ENCODE measurements at places on chromosomes 3 and 15.

DNA sequence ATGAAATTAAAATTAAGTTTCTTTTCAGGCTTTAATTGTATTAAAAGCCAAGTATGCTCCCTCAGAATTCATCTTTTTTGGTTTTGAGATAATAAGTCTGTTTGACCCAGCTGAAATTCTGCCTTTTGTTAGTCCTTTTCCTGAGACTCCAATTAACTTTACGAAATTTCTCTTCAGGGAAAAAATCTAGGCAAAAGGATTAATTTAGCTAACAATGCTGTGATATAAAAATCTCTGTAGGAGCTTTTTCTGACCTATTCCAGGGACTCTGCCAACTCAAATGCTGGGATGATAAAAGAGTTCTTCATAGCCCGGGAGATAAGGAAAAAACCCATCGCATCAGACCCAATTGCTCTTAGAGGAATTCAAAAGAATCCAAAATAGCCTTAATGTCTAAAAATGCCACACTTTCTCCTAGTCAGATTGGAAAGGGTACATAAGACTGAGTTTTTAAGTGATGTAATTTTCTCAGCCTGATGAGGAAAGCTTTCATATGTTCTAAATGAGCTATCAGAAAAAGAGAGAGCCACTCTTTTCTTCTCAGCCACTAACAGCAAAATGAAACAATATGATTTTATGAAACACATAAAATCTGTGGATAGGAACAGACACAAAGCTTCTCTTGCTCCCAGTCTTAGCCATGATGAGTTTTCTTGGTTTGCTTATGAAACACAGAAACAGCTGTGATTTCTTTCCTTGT, 405.1 kb downstream of the ROBO1 start:
- DNase-seq: no peak

DNA sequence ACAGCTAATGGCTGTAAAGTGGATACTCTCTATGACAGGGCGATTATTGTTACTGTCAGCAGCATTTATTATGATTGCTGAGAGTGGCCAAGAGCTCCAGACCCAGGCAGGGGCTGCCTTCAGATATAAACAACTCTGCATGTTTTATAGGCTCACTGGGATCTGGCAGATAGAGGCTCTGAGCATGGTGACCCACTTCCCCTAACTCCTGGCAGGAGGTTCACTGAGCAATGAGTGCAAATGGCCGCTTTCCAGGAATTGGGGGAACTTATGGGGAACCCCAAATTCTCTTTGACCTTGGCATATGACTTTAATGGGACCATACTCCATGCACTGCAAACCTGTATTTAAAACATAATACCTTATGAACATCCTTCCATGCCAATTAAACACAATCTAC, 59.0 kb downstream of the SCN5A start:
- no peak for DNase-seq

- no peak for DNase-seq
Measured at GRCh38 chr15:64461721-64462162, 1.4 kb downstream of the ZNF609 start.

DNA sequence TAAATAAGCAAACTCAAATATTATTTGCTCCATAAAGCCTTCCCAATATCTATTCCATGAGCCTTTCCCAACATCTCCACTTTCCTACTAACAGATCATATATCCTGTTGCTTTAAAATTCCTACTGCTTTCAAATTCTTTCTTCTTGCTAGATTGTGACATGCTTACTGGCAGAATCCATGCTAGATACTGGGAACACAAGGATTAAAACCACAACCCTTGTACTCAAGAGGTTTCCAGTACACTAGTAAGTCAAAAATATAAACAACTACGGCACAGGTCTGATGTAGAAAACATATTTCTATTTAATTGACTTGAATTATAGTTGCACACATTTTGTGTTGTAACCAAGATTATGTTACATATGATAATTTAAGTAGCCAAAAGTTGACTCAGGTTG, 275.0 kb downstream of the ZBTB20 start:
- DNase-seq: no peak

GRCh38 chr15:52738311-52738710, 51.8 kb downstream of the ONECUT1 start:
- DNase-seq: no peak

DNA sequence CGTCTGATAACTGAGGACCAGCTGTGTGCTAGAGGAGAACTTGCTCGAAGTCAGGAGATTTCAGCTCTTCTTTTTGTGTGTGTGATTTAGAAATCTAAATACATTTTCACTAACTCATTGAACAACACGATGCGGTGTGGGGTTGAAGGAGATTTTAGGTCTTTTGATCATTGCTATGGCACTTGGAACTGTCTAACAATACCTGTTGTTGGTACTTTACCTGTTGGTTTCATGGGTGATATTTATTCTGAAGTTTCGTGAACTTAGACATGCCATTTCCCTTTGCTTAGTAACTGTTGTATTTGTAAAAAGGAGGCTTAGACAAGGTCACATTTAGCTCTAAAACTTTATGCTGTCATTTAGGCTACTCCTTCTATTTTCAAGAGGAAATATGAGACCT, 99.9 kb downstream of the ITPR1 start:
- no peak for DNase-seq

GRCh38 chr3:127566833-127567232, 23.7 kb downstream of the TPRA1 start:
- DNase-seq: no peak

GRCh38 chr3:197791113-197791891, at the start of gene LRCH3:
TSS of gene LRCH3 (plus strand) at chr3:197791254. CDS start at chr3:197791279, 25 bp downstream.
- peak; percentile 97 for DNase-seq

- no peak for DNase-seq
Measured at GRCh38 chr3:3184876-3185275, 5.4 kb upstream of the CRBN start.

DNA sequence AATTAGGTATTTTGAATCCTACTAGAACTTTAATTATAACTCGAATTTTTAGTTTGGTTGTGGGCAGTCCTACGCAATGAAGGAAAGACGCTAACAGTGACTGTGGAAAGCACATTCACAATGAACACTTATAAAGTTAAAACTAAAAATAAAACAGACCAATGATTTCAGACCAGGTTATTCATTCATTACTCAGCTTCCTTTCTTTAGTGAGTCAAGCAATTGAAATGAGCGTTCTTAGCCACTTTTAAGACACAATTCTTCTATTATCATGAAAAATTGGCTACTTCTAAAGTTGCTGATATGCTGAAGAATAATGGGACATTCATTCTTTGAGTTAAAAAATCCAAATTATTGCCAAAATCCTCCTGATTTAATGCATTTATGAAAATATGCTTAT, 66.0 kb upstream of the CMSS1 start:
- peak; percentile 68 for DNase-seq

DNA sequence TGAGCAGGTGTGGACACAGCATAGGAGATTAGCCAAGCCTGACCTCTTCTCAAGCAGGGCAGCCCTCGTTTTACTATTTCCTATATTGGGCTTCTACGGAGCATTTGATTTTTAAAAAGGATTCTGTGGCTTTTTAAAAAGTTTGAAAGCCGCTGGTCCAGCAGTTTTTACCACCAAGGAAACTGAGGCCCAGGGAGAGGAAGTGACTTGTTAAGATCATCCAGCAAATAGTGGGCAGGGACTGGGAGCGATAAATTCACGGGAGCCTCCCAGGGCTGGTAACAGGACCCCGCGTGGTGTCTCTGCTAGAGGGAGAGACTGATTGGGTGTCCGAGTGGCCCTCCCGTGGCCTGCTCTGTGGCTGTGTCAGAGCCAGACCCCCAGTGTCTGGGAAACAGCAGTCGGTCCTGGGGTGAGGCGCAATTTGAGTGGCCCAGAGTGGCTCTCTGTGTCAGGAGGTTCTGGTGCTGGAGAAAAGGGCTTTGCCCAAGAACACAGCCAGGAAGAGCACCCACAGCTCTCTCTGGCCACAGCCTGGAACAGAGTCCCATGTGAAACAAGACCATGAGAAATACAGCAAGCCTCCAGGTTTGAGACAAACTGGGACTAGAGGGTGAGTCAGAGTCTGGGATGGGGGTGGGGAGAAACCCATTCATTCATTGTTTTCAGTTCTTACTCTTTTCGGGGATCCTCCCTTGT, 4.2 kb downstream of the FURIN start:
- no peak for DNase-seq

DNA sequence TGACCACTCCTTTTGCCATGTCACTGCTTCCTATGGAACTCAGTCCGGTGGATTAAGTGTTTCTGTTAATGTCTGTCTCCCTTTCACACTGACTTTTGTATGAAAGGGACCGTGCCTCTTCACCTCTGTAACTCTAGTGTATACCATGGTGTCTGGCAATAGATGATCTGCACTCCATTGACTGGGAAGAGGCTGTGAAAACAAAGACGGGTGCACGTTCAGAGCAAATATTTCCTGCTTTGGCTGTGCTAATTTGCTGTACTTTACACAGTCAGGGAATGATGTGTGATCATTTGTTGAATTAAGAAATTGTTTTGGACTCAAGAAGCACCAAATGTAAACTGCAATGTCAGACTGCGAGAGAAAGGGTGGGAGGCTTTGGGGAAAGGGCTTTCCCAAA, 315.2 kb downstream of the RORA start:
- no peak for DNase-seq

Data from muscle of back (tissue), 13 donors.